ENCODE measurements at places on chromosomes 2 and 18. TPM values are rescaled to one million over a fixed set of nuclear protein-coding genes. Genes with fewer than 3 reads are reported as not detected.
A peak's percentile ranks its signal among the peaks of the same experiment; 100 is the strongest.

GRCh38 chr2:169480079-169480465 is 778 bp downstream of the BBS5 start:
- H3K36me3 ChIP-seq, result no peaks in the 10 kb centered on the region
- H3K27me3 ChIP-seq, result no peaks in the 10 kb centered on the region
- DNase-seq, result no peak
- peaks cover 26% of the 10 kb centered on the region for H3K4me1 ChIP-seq
- peak overlapping the region; percentile 90 for H3K4me3 ChIP-seq
- H3K27ac ChIP-seq, result no peak overlapping the region

- no peaks in the 10 kb centered on the region for H3K4me1 ChIP-seq
- H3K4me3 ChIP-seq, result no peak overlapping the region
- H3K27ac ChIP-seq, result no peak overlapping the region
These were observed 54.5 kb downstream of the CFAP221 start for GRCh38 chr2:119598596-119599263.

SH3BP4 gene
- 32.1 TPM for total RNA-seq

SIX2 gene
- not detected for total RNA-seq

SH3YL1 gene
- 30.8 TPM for total RNA-seq

HOXD8 gene
- total RNA-seq, result not detected
